ENCODE measurements at places on chromosomes 11 and 22. TPM values are rescaled to one million over a fixed set of nuclear protein-coding genes. Genes with fewer than 3 reads are reported as not detected.

The NCAM1 gene
- not detected for total RNA-seq

The CASP1 gene
- total RNA-seq = 47.3 TPM

The CDC45 gene
- 1.8 TPM for total RNA-seq

The YWHAH gene
- 30.9 TPM for total RNA-seq

The C11orf16 gene
- not detected for total RNA-seq

The OR52A1 gene
- total RNA-seq = not detected

The SCGB1C1 gene
- not detected for total RNA-seq

The P2RX6 gene
- total RNA-seq = 4.5 TPM

The TTLL12 gene
- total RNA-seq = 26.0 TPM

The GPR83 gene
- total RNA-seq = 0.29 TPM

The CNTN5 gene
- not detected for total RNA-seq

The CBX7 gene
- 131 TPM for total RNA-seq

The MRGPRX3 gene
- not detected for total RNA-seq

The MIOX gene
- total RNA-seq = not detected

The CLMP gene
- 0.08 TPM for total RNA-seq

The MUC6 gene
- total RNA-seq = not detected

The SHANK2 gene
- total RNA-seq = not detected

The MMP1 gene
- not detected for total RNA-seq

The OR52H1 gene
- total RNA-seq = not detected

The P4HA3 gene
- total RNA-seq = not detected

The OR8J1 gene
- total RNA-seq = not detected

The PTDSS2 gene
- total RNA-seq = 30.2 TPM

The OR8K1 gene
- total RNA-seq = not detected

The STARD10 gene
- 15.6 TPM for total RNA-seq

The MMP7 gene
- not detected for total RNA-seq

The C11orf91 gene
- not detected for total RNA-seq

The SMIM35 gene
- 0.70 TPM for total RNA-seq

The GLYAT gene
- total RNA-seq = not detected

The LRRC55 gene
- total RNA-seq = not detected
